Ovary (tissue), 10 donors: ENCODE measurements at places on chromosomes 2 and 18.

GRCh38 chr2:115364093-115364492, 921.7 kb downstream of the DPP10 start:
- no peak for DNase-seq

DNA sequence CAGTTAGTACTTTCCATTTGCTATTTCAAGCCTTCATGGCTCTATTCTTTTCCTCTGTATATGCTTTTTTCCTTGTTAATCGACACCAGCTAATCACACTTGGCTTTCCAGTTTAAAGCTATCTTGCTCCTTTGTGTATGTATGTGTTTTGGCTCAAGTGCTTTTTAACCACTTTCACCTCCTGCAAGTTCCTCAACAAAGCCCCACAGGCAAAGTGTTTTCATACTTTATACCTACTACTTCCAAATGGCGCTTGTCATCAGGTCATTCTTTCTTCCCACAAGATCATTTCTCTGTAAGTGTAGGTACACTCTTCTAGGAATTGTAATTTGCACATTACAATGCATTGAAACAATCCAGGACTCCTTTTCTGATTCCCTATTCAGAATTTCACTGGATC, 64.0 kb upstream of the FIGN start:
- DNase-seq = no peak

GRCh38 chr2:169542433-169542832, 31.2 kb downstream of the FASTKD1 start:
- no peak for DNase-seq

GRCh38 chr18:6885992-6886796, 156.7 kb downstream of the ARHGAP28 start:
- no peak for DNase-seq

- DNase-seq = no peak
Measured at GRCh38 chr18:58557008-58557435, 71.9 kb downstream of the ALPK2 start.

DNA sequence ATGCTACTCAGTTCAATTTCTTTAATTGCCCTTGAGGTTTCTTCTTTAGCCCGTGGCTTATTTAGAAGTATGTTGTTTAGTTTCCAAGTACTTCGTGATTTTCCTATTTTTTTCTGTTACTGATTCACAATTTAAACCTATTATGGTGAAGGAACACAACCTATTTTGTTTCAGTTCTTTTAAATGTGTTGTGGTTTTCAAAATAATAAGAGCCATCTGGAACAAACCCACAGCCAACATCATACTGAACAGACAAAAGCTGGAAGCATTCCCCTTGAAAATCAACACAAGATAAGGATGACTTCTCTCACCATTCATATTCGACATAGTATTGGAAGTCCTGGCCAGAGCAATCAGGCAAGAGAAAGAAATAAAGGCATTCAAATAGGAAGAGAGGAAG, 155.2 kb downstream of the GALNT1 start:
- DNase-seq = no peak

DNA sequence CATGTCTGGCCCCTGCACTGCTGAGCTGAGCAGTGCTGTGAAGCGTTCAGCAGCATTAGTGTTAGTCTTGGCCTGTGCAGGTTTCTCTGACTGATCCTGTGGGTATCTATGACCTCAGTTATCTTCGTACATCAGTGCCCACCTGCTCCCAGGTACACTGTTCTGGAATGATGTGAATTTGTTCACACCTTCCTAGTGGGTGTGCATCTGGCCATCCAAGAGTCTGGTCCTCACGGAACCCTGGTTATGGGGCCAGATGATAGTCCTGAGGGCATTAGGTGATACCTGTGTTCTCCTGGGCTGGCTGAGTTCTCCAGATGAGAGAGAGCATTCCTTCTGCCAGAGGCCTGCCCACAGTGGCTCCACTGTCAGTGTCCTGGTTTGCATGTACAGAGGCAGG, 57.2 kb downstream of the INPP4A start:
- DNase-seq = no peak

GRCh38 chr2:28343971-28344715, 48.5 kb upstream of the FOSL2 start:
- DNase-seq = no peak

GRCh38 chr2:69205491-69205890, 181.5 kb downstream of the GFPT1 start:
- no peak for DNase-seq

DNA sequence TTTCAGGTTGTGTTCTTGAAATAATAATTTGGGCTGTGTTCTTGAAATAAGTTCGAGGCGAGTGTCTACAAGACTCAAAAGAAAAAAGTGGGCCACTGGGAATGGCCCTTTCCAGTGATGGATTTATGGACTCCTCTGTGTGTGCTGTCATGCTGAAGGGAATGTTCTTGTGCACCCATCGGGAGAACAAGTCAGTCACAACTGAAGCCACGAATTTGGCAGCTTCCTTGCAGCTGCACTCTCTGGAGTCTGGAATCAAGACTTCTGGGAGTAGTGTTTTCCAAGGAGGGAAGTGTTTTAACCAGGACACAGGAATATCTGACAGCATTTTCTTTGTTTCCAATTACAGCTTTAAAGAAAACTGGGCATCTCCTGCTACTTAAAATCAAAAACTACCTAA, 620 bp downstream of the SLC14A1 start:
- no peak for DNase-seq

DNA sequence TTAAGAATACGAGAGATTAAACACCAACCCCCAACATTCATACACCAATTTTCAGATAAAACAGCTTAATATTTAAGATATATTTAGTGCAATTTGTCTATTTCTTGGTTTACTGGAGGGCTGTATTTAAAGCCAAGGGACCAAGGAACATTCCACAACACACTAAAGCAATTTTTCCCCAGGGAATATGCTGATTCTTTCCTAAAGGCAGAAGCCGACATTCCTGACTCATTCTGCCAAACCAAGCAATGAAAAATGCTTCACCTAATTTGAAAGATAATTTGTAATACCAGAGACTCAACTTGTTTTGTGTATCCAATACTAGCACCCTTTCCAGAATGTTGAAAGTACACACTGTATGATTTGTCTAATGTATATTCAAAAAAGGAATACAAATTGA, 1267.6 kb upstream of the PIK3C3 start:
- DNase-seq = no peak

DNA sequence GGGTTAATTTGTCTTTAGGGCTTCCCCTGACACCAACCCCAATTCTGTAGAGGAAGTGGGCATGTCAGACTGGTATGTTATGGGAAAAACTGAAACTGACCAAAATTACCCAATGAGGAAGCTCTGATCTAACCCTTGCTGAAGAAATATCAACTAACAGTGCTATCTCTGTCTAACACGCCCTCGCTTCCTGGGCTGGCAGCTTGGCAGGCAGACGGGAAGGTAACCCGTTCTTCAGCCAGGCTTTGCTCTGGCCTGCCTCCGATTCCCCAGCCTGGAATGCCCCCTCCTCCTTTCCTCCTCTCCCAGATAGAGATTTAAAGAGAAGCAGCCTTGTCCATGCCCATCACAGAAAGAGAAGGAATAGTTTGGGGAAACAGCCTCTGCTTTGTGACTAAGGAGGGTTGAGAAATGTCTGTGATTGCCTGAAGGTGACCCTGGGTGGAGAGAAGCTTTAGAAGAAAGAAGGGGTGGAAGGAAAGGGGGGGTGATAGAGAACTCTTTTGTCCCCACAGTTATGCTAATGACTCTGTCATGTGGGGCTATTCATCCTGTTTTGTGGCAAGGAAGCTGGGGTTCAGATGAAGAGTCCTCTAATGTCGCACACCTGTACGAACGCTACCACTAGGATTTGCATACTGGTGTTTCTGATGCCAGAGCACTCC, 15.4 kb downstream of the HK2 start:
- DNase-seq = no peak
